Brain (organoid and tissue), 16 donors: ENCODE measurements at places on chromosomes 6 and 20. TPM values are rescaled to one million over a fixed set of nuclear protein-coding genes. Genes with fewer than 3 reads are reported as not detected.

- DNase-seq, result no peak
Measured at GRCh38 chr6:148118244-148118643, 224.4 kb upstream of the SASH1 start.

GRCh38 chr6:118968416-118968815 lies 33.5 kb upstream of the MCM9 start:
- peak; percentile 55 for DNase-seq

DNA sequence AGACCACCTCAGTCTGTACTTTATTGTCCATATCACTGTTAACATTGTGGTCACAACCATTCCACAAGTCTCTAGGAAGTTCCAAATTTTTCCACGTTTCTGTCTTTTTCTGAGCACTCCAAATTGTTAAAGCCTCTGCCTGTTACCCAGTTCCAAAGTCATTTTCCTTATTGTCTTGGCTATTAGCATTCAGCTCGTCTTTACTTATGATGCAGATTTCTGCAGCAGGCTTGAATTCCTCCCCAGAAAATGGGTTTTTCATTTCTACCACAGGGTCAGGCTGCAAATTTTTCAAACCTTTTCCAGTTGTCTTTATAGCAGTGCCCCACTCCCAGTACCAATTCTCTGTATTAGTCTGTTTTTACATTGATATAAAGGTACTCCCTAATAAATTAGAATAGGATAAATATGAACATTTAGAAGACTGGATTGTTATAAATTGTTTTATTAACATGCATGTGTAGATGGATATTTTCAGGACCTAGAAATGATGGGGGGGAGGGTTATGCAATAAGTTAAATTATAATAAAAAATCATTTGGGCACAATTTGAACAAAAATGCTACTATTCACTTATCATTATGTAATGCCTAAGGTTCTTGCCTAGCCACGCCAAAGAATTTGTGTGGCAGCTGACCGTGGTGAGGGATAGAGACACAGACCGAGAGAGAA lies 595.3 kb upstream of the ADGRB3 start:
- DNase-seq, result no peak

- DNase-seq, result no peak
Measured at GRCh38 chr6:52815167-52816092, 11.8 kb upstream of the GSTA1 start.

Gene MROH8
- polyA plus RNA-seq, result 4.9 TPM

Gene SDHAF4
- polyA plus RNA-seq, result 22.8 TPM

DNA sequence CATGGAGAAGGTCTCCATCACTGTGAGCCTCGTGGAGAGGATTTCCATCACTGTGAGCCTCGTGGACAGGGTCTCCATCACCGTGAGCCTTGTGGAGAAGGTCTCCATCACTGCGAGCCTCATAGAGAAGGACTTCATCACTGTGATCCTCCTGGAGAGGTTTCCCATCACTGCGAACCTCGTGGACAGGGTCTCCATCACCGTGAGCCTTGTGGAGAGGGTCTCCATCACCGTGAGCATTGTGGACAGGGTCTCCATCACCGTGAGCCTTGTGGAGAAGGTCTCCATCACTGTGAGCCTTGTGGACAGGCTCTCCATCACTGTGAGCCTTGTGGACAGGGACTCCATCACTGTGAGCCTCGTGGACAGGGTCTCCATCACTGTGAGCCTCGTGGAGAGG lies 140.4 kb downstream of the ERMARD start:
- no peak for DNase-seq

- DNase-seq, result no peak
Measured at GRCh38 chr6:46393940-46394337, 97.3 kb downstream of the RCAN2 start.

GRCh38 chr6:51901766-51902764 lies 185.3 kb downstream of the PKHD1 start:
- DNase-seq, result no peak

DNA sequence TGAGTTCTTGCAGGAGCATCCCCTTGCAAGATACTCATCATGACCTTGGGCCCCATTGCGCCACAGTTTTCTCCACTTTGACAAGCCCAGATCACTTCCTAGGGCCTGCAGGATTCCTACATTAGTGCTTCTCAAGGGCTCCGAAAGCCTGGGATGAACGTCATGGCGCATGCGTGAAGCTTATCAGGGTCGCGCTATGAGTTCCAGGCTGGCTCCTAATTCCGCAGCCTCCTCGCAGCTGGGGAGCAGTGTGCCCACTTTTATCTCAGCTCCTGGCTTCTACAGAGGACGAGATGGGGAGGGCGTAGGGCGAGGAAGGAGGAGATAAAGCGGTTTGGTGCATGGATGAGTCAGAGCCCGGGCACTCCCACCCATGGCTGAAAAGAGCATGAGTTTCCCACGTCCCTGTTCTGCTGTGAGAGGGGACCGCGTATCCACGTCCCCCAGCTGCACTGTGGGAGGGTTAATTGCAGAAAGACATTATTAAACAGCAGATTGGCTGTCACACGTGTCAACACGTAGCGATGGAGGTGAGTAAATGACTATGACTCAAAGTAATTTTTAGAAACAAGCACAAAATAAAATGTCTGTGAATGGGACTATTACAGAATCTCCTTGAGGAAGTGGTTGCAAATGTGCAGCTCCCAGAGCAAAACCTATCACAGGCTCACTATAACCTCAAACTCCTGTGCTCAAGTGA lies 72.9 kb upstream of the DSP start:
- peak; percentile 25 for DNase-seq

DNA sequence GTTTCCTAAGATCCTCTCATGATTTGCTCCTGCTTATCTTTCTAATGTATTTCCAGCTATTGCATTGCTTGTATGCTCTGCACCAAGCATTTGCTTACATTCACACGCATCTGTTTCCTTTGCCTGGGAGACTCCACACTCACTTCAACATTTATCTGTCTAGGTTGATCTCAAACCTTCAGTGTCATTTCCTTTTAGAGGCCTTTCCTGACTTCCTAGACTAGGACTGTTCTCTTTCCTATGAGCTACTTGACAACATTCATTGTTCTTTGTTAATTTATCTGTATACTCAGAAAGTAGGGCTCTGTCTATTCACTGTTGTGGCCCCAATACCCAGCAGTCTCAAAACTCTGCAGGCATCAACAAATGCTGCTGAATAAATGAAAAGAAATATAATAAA lies 84.4 kb downstream of the WASF1 start:
- no peak for DNase-seq

Gene KAT14
- polyA plus RNA-seq, result 15.0 TPM
